ENCODE measurements at places on chromosomes 6 and 20.
A peak's percentile ranks its signal among the peaks of the same experiment; 100 is the strongest.

GRCh38 chr6:108715832-108716231, 132.4 kb upstream of the ARMC2 start:
- DNase-seq: no peak

DNA sequence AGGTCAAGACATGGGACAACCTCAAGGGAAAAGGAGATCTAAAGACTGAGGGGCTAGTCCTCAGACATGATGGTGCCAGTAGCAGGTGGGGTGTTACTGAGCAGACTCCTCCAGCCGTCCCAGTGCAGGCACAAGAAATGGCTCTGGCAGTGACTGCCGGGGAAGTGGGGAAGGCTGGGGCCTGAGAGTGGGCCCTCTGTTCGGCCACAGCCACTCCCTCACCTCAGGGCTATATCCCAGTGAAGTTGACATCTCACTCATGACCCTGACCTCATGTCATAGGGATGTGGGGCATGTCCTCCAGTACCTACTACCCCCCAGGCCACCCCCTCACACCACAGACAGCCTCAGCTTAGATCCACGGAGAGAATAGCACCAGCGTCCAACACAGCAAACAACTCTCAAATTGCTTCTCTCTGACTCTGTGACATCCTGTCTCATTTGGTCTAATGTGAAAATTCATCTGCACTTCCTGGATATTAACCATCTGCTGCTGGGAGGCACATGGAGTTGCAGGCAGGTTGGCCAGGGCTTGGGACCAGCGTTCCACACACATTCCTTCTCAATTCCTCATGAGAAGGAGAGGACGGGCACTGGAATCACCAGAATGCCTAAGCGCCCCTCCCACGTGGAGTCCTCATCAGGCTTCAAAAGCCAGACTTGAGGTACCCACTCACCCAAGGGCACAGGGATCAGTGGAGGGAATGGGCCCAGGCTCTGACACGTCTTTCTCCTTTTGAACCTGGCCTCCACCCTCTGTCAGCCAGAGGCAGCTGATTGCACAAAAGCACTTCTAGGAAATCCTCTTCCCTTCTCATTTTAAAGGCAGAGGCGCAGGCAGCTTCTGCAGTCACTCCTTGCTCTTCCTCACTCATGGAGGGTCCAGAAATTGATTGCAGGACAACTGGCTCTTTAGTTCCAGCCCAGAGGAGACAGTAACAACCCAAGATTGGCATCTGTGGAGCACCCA, 163.6 kb upstream of the CST7 start:
- peak; percentile 42 for DNase-seq

- no peak for DNase-seq
These were observed 3.5 kb downstream of the CST3 start for GRCh38 chr20:23634044-23634801.

GRCh38 chr20:4332121-4332860, 316.9 kb upstream of the RNF24 start:
- DNase-seq: no peak

DNA sequence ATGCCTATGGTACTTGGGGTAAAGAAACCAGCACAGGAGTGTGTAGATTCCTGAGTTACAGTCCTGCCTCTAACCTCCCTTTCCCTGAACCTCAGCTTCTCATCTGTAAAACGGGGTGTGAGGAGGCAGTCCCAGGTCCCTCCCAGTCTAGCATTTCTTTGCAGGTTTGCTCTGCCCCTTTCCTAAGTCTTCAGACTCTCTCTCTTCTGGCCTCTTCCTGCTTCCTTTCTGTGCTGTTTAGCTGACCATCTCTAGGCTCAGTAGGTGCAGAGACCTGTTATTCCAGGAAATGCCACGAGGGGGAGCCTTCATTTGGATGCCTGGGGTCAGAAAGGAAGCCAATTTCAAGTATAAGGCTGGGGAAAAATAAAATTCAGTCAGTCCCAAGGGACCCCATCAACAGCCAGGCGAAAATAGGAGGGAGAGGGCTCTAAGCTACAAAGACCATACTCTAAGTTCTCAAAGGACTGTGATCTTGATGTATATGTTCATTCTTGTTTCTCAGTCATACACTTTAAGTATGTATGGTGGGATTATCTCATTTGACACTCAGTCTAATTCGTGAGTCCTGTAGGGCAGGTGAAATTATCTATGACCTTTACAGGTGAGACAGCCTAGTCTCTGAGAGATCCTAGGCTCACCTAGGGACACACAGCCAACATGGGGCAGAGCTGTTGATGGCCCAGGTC, 89.1 kb downstream of the NCR2 start:
- DNase-seq: peak; percentile 31

DNA sequence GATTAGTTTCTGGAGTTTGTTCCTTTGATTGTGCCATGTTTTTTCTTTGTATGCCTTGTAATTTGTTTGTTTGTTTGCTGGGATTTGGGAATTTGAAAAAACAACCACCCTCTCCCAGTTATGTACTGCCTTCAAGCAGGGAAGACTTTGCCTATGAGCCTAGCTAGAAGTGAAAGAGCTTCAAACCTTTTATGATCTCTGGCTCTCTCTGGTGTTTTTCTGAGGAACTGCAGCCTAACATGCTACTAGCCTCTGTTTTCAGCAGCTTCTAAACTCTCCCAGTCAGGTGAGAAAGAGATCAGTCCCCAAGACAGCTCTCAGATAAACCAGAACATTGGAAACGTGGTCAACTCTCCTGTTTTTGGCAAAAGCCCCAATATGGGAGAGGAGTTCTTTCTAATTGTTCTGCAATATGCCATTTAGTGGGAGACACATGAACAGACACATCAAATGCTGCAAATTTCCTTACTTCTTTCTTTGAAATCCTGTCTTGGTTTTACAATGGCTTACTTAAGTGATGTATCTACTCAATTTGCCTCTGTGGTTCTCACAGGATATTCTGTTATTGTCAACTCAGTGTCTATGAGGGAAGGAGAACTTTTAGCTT, 58.9 kb upstream of the SERINC1 start:
- DNase-seq: peak; percentile 39

DNA sequence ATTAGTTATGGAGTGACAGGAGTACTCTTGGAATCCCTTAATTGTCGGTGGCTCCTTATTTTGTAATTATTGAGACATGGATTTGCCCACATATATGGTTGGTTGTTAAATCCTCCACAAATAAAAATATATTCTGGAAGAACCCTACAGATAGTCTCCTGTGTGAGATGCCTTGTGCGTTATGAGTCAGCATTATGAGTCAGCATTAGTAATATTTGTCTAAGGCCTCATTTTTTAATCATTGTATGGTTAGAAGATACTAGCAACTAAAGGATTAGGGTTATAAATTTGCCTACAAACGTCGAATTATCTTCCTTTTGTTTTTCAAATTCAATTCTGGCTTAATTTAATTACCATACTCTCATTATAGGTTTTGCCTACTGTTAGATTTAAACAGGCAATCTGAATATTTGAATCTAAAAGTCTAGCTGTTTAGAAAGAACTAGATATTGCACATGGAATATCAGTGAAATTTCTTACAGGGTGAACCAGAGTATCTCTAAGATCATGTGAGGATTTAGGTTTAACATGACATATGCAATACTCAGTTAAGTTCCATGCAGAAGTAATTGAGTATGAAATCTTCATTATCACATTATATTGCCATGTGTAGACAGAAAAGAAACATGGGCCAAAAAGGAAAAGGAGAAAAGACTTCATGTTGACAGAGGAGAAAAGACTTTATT, 5.9 kb downstream of the C6orf58 start:
- DNase-seq: no peak

DNA sequence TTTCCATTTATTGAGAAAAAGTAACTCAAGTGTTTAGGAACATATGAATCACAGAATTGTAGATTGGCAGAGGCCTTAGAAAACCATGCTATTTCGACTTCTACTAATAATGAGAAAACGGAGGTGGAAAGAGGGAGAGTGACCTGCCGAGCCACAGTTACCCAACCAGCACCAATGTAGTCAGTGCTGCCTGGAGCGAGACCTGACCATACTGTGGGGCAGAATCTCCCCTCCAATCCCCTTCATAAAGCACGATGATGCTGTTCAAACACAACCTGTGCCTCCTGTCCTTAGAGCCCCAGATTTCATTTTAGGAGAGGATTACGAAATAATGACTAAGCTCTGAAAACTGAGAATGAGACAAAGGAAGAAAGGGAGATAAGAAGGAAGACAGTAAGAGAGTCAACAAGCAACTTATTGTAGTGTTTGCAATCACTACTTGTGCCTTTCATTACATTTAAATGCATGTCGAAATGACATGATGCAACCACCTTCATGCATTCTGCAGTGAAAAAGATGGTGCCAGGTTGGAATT, 70.6 kb downstream of the ATXN1 start:
- no peak for DNase-seq

- DNase-seq: no peak
These were observed 3.1 kb upstream of the CABLES2 start for GRCh38 chr20:62409931-62410745.

DNA sequence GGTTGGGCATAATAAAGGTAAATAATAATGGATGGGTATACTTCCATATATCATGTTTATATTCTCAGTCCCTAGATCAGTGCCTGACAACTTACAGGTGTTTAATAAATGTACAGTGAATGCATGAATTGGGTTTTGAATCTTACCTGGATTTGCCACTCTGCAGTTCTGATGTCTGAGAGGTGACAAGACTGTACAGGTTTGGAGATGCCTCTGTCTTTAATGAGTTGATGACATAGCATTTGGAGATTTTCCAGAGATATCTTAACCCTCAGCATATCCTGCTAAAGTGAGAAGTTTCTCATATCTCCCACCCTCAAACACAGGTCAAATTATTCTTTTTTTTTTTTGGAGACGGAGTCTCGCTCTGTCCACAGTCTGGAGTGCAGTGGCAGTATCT, 2.2 kb downstream of the ANKS1A start:
- no peak for DNase-seq

DNA sequence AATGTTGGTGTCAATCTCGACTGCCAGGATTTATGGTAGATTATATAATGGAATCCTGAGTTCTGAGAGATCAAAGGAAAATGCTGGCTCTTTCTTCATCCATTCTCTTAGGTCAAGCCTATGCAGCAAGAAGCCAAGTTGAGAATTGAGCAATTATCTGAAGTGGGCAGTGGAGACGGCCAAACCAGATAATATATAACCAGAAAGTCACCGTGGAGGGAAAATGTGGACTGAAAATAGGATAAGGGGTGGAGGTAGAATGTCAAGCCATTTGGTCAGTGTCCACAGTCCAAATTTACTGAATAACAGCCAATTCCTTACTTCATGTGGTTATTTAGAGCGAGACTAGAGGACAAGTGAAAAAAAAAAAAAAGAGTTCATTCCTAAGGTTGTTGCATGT, 107.8 kb upstream of the ESR1 start:
- no peak for DNase-seq

DNA sequence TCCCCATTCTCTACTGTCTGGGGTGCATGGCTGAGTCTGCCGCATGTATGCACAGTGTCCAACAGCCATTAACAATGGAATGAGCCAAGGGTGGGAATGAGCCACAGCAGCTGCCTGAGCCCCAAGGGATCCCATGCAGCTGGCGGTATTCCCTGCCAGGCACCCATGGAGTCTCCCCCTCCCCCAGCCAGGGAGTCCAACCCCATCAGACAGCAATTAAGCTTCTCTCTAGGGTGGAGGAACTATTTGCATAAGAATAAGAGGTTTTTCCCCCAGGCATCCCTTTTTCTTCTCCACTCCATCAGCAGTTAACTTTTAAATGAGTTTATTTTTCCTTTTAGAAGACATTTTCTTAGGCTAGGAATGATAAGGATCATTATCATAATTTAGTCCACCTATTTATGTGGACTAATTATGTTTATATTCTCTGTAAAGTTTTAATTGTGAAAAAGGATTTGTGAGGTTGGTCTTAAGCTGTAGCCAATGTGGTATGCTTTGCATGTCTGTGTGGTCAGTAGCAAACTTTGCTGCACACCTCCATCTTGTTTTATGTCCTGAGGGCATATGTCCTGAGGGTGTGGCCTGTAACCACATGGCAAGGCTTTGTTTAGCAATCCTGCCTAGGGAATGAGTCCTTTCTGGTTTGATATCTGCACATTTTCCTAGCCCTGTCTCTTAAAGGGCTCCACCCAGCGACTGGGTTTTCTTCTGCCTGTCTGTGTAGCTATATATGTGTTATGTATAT, 158.9 kb upstream of the OLIG3 start:
- DNase-seq: no peak

- no peak for DNase-seq
These were observed 31.0 kb upstream of the FBXO30 start for GRCh38 chr6:145845557-145845956.

DNA sequence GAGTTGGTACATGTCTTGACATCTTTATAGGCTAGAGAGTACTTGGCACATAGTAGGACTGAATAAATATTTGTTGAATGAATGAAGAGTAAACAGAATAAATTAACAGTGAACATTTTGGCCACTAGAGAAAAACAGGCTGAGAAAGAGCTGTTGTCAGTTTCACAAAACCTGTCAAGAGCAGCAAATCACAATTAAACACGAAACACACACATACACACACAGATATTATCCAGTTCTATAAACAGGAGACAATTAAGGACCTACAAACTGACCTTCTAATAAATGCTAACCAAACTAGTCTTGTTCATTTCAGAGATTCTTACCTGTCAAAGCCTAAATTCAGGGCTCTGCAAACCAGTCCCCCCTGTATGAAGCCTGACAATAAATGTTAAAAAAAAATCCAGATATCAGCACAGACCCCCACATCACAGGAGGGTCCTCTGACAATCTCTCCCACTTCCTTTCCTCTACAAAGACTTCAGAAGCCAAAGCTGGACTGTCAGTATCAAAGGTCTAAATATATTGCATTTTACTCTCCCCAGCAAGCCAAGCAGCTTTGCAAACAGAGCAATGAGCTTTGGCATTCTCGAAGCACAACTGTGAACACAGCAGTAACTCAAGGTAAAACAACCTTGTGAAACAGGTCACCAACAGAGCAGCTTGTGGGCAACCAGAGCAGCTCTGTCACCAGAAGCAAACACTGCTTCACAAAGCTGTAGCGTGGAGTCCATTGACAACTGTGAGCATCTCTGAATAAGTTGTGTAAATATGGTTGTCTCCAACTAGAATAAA, 229.9 kb downstream of the TBXT start:
- DNase-seq: no peak

DNA sequence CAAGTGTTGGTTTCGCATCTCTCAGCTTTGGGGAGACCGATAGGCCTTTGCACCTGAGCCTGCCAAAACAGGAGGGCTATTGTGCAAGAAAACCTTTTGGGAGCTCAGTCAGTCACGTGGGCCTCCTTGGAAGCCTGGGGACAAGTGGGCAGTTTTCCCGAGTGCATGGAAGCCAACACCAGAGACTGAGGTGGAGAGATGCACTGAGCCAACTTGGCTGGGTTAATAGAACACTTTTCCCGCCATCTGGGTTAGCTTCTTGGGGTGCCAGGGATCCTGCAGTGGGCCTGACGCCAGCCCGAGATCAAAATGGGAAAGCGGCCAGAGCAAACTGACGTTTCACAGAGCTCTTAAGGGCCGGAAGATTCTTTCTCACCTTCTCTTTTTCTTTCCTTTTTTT, 2.8 kb upstream of the OOEP start:
- no peak for DNase-seq
